ENCODE measurements at places on chromosomes 7 and 10.

DNA sequence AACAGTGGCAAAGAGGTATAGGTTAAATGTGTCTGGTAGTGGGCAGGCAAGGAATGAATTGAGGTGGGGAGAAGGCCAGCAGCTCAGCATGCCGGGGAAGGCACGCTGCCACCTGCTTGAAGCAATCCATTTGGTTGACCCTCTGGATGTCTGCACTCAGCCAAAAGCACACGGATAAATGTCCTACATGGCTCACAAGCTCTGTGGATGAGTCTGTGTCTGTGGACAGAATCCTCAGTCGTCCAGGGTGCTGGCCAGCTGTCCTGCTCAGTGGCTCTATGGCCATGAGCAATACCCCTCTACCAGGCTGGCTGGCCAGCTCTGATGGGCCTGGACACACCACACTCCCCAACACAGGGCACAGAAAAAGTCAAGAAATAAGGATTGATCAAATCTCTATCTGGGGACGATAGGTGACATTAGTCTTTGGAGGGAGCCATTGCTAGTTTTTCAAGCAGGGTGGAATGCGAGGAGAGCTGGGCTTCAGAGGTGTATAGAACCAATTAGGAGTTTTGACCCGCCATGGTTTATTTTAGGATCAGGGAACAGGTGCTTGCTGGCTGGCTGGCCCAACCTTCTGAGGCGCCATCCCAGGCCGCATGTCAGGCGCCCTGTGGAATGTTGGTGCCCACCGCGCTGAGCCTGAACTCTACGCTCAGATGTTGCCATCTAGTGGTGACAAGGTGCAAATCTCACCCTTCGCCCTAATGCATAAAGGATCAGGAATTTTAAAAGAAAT, 493.4 kb downstream of the TNS3 start:
- DNase-seq: peak; percentile 26

DNA sequence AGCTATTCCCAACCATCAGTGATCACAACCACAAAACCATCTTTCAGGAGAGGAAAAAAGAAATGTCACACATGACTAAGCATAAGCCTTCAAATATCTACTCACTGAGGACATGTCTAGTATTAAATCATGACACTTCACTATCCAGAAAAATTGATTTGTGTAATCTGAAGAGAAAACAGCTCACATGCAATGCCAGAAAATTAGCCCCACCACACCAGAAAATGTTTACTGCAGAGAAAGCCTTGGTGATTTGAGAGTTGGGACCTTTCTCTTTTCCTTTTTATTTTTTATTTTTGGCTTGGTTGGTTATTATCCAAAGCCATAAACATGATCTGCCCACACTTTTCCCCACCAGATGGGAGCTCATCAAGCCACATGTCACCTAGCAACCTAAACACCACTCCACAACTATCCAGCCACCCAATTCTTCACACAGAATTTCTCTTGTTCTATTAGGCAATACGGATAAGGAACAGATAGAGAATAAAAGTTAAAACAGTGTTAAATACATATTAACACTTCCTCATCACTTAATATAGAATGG, 3.1 kb downstream of the PARD3 start:
- no peak for DNase-seq

GRCh38 chr10:90929179-90929578, 8.3 kb upstream of the ANKRD1 start:
- DNase-seq: no peak

DNA sequence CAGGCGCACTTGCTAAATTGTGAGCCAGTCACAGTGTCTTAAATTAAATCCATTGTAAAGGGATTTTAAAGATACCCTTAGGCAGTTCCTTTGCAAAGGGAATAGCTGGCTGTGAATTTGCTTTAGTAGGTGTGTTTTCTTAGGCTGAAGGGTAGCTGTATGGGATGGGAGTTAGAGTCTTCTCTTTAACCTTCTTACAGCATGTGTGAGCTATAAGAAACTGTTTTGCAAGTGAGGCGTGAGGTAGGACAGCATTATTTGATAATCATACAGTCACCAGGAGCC, 5.2 kb downstream of the EEPD1 start:
- no peak for DNase-seq

- DNase-seq: no peak
These were observed 117.5 kb downstream of the SORBS1 start for GRCh38 chr10:95443636-95444035.

DNA sequence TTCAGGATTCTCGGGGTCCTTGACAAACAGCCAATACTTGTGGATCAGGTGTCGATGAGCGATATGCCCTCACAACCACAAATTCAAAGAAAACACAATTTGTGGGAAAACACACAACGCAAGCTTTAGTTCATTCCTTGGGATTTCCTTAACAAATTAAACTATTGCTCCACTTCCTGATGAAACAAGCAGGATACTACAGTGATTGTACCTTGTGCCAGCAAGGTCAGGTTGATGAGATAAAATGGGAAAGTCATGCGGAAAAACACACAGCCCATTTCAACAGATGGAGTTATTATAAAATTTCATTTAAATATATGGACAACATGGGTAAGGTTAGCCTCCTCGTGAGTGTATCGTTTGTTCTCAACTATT, 8.8 kb upstream of the RHOBTB1 start:
- DNase-seq: no peak

- no peak for DNase-seq
These were observed 160.7 kb upstream of the ZNF32 start for GRCh38 chr10:43809211-43809930.

- DNase-seq: no peak
These were observed 70.6 kb downstream of the FIGNL1 start for GRCh38 chr7:50379539-50379938.

DNA sequence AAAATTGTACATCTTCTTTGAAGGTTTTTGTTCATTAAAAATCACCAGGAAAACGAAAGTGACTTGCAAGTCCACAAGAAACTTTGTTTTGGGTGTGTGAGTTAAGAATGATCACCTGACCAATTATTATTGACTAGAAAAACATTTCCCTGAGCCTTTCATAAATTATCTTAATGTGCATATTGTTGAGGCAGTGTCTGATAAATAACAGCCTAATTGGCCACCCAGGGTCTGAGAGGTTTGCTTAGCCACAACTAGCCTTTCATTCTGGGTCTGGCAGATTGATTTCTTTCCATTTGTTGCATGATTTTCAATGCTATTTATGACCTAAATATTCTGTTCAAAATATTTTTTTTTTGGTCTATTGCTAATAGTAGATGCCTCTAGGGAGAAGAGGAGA, 152.8 kb downstream of the AUTS2 start:
- no peak for DNase-seq

- no peak for DNase-seq
These were observed 125.8 kb downstream of the LRRC18 start for GRCh38 chr10:48813825-48814224.

- no peak for DNase-seq
These were observed 291.3 kb upstream of the ZMIZ1 start for GRCh38 chr10:78777466-78777865.

DNA sequence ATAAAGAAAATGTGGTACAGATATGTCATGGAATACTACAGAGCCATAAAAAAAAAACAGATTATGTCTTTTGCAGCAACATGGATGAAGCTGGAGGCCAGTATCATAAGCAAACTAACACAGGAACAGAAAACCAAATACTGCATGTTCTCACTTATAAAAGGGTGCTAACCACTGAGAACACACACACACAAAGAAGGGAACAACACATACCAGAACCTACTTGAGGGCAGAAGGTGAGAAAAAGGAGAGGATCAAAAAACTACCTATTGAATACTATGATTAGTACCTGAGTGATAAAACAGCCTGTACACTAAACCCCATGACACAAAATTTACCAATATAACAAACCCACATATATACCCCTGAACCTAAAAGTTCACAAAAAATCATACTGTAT, 144.6 kb downstream of the TPK1 start:
- no peak for DNase-seq

DNA sequence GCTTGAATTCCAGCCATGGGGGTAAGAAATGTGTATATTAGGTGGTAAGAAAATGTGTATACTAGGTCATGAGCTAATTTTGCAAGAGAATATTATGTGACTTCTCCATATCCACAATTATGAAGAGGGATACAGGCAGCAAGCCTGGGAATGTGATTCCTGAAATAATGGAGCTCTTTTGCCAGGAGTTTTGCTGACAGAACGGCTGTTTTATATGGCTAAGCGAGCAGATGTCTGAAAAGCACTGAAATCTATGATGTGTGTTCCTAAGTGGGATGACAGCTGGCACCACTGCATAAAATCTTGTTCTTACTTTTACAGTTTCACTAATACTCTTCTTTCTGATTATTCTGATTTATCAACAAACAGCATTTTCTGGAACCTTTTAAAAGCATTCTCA, 386.0 kb upstream of the HPS1 start:
- no peak for DNase-seq

DNA sequence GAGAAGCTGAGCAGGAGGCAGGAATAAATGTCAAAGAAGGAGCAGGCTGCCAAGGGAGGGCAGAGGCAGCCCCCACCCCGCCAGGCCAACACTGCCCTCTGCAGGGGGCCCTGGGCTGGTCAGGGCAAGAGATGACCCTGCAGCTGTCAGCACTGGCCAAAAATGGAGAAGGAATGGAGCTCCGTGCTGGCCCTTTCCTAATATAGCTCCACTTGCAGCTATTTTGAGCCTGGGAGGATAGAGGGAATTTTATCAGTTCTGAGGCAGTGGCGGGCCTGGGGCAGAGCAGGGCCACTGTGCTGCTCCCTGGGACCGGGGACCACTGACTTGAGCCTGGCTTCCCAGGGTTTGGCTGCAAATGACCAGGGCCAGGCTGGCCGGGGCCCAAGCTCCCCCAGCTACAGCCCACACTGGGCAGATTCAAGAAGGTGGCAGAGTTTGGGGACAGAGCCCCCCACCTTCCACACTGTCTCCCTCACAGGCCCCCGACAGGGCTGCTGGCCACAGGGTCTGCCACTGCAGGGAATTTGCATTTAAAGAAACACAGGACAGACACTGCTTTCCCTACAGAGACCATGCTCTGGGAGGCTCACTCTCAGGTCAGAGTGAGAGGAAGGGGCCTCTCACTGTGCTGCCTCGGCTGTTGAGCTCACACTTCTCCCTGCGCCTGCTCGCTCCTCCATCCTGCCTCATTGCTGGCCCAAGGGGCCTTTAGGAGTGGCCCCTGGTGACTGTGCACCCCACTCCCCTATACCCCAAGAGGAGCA, 16.2 kb downstream of the LDB3 start:
- DNase-seq: no peak

DNA sequence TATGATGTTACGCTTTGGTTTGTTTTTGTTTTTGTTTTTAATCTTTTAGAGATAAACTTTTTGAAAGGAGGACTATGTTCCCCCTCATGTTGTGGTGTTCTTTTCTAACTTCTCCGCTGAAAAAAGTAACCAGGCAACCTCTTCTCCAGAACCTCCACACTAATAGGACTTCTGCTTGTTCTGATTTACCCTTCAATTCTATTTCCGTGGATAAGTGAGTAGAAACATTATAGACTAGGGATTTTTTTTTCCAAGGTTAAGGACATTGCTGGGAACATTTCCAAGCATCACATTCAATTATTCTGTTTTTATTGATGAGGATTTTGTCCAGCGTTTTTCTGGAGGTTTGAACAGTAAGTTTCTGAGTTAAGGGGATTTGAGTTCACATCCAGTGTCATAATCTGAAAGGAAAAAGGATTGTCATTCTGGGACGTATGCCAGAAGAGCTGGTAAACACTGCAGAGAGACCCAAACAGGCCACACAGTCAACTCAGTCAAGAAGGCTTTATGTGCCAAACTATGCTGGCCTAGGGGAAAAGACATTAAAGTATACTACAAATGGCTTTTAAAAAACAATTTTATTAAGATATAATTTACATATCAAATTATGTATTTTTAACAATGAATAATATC, 28.3 kb upstream of the RALA start:
- no peak for DNase-seq

DNA sequence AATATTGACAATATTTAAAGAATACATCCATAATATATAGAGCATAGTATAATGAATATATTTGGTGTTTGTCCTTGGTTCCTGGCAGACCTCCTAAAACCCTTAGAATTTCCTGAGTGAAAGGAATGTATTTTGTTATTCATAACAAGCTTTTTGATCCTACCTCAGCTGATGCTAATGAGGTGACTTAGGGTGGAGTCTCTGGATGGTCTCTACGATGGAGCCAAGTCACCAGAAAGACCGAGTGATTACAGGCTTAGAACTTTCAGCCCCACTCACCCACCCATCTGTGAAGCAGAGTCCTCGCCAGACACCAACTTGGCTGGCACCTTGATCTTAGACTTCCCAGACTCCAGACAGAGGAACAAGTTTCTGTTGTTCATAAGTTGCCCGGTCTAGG, 35.9 kb downstream of the UPF2 start:
- no peak for DNase-seq

- DNase-seq: no peak
These were observed 3.4 kb downstream of the HOXA9 start for GRCh38 chr7:27161721-27162560.

GRCh38 chr10:71007516-71007915, 119.2 kb upstream of the PCBD1 start:
- no peak for DNase-seq

- DNase-seq: no peak
These were observed 110.2 kb downstream of the LARP4B start for GRCh38 chr10:821322-821721.

DNA sequence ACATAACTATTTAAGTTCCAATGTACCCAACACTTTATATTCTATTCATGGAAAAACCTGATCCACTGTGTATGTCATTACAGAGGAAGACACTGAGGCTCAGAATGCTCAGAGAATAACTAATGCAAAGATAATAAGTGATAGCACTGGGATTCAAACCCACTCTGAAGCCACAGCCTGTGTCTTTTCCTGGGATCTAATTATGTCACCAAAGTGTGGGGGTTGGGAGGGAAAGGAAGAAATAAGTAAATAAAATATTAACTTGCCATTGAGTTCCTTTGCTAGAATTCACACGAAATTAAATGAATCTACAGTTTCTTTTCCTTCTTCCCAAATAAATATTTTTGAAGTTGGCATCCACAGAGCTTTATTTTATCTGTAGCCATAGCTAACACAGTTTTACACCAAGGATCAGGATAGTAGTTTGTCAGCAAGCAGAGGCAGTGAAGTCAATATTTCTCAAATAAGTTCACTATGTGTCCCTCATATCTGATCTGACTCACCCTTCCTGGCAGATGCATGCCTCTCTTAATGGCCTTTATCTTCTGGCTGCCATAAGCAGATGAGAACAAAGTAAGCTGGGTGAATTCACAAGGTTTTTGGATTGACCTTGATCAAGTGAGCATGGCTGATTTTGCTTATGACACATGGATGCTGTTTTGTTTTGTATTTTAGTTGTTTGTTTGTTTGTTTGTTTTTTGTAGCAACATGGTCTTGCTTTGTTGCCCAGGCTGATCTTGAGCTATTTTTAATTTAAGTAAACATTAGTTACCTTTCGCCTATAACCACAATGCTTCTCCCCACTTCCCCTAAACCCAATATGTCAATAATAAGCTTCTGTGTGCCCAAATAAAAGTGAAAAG, 6.3 kb downstream of the RAPGEF5 start:
- DNase-seq: no peak

Data from stimulated activated CD4-positive, alpha-beta T cell treated with anti-CD3 and anti-CD28 coated beads, Interleukin-15, amount 100 ng/mL, for 24 hours (primary cell).